Liver (tissue), 10 donors: ENCODE measurements at places on chromosomes 3 and 15. TPM values are rescaled to one million over a fixed set of nuclear protein-coding genes. Genes with fewer than 3 reads are reported as not detected.

- DNase-seq = peak; percentile 43
Measured at GRCh38 chr3:113948015-113948917, 453 bp downstream of the ZDHHC23 start.

GRCh38 chr3:119541547-119541946 lies 17.9 kb downstream of the CD80 start:
- no peak for DNase-seq

GRCh38 chr15:90320062-90320884 lies 31.8 kb upstream of the ZNF774 start:
- peak; percentile 74 for DNase-seq

- DNase-seq = no peak
Measured at GRCh38 chr3:160474416-160474838, 24.8 kb upstream of the TRIM59 start.

The ANKUB1 gene
- polyA plus RNA-seq = 0.19 TPM

The DNAH1 gene
- 3.3 TPM for polyA plus RNA-seq

The ADAMTS17 gene
- polyA plus RNA-seq = 11.6 TPM

The SI gene
- not detected for polyA plus RNA-seq

The NPAP1 gene
- polyA plus RNA-seq = not detected
